ENCODE measurements at places on chromosomes 7 and 10.

DNA sequence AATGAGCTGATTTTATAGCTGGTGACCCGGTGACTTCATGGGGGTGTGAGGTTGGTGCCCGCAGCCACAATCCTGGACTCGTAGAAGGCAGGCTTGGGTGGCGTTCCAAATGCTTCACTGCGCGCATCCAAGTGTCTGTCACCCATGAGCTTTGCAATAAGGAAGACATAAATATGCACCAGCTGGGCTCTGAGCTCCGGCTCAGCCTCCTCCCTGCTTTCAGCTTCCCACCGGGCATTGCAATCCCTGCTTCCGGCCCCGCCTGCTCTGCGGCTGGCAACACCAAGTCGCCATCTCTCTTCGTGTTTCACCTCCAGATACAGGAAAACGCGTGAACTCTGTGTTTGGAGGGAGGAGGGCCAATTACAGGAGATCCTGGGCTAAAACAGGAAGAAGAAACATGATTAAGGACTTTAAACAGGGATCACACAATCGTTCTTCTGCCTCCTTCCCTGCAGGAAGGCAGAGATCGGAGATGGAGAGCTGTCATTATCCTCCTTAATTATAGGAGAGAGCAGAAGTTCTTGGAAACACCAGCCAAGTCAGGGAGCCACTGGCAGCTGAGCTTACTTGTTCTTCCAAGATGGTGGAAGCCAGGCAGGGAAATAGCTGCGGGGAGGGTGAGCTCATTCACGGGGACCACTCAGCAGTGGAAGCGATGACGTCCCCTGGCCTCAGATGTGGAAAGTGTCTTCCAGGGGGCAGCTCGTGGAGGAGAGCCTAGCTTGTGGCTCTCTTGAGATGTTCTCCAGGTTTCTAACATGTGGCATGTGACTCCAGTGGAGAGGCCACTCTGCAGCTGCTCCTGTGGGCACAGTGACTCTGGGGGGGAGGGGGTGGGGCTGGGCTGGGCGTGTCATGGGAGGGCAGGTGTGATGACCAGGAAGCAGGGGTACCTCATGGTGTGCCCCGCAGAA lies 134.9 kb downstream of the CAMK1D start:
- peak overlapping the region; percentile 85 for H3K27ac ChIP-seq
- DNase-seq = no peak
- H3K36me3 ChIP-seq = no peaks in the 10 kb centered on the region
- no peaks in the 10 kb centered on the region for H3K27me3 ChIP-seq
- peaks cover 23% of the 10 kb centered on the region for H3K4me1 ChIP-seq
- H3K4me3 ChIP-seq = peak overlapping the region; percentile 36

DNA sequence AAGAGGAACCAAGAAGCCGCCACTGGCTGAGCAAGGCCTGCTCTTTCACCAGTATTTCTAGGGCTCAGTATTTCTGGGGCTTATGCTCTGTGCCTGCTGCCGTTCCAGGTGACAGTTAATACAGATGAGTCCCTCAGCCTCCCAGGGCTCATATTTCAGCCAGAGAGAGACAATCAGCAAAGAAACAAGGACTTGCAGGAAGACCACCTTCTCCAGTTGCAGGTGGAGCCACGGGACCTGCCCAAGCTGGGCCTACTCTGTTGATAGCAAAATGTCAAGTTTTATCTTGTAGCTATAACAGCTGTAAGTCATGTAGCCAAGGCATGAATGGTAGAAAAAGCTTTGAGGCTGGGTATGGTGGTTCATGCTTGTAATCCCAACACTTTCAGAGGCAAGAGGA lies 42.7 kb downstream of the NPTX2 start:
- H3K36me3 ChIP-seq = peaks cover 12% of the 10 kb centered on the region
- H3K27ac ChIP-seq = no peak overlapping the region
- no peak overlapping the region for H3K4me3 ChIP-seq
- H3K27me3 ChIP-seq = peaks cover 3% of the 10 kb centered on the region
- no peak for DNase-seq

GRCh38 chr10:97063983-97064837 lies 121.5 kb downstream of the SLIT1 start:
- H3K4me1 ChIP-seq = peaks cover 9% of the 10 kb centered on the region
- peaks cover 4% of the 10 kb centered on the region for H3K27me3 ChIP-seq
- H3K27ac ChIP-seq = no peak overlapping the region

DNA sequence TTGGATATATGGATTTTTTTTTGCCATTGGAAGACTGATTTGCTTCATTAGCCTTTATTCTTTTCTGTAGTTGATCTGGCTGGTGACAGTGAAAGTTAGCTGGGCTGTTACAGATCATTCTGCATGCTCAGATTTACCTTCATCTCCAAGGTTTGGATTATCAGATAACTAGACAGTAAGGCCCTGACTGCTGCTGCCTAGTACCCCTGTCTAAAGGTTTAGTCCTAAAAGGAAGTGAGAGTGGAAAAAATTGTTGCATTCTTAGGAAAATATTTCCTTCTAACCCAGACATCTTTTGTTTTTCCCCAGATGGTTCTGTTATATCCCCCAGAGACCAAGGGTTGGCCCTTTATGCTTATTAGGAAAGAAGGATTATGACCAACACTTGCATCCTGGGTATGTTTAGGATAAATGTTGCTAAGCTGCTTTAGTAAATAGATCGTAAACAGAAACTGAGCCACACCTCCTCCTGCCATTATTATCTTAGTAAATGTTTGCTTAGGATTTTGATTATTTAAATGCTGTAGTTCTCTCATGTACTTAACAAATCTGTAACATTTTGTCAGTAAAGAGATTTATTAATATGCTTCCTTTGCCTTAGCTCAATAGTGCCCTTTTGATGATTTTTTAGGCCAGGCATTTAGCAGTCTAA lies 44.4 kb downstream of the MCU start:
- H3K36me3 ChIP-seq = no peaks in the 10 kb centered on the region
- no peaks in the 10 kb centered on the region for H3K27me3 ChIP-seq
- no peak for DNase-seq
- peak overlapping the region; percentile 82 for H3K27ac ChIP-seq
- peaks cover 16% of the 10 kb centered on the region for H3K4me1 ChIP-seq
- no peak overlapping the region for H3K4me3 ChIP-seq

- no peaks in the 10 kb centered on the region for H3K36me3 ChIP-seq
- no peak overlapping the region for H3K27ac ChIP-seq
- H3K27me3 ChIP-seq = peaks cover 40% of the 10 kb centered on the region
- H3K4me3 ChIP-seq = no peak overlapping the region
- no peak for DNase-seq
Measured at GRCh38 chr7:157005456-157006204, 4.8 kb downstream of the MNX1 start.

- no peak overlapping the region for H3K4me3 ChIP-seq
- H3K36me3 ChIP-seq = no peaks in the 10 kb centered on the region
- DNase-seq = no peak
- no peaks in the 10 kb centered on the region for H3K27me3 ChIP-seq
- H3K4me1 ChIP-seq = peaks cover 5% of the 10 kb centered on the region
Measured at GRCh38 chr7:70047891-70048448, 449.7 kb downstream of the AUTS2 start.

- H3K27ac ChIP-seq = no peak overlapping the region
- H3K27me3 ChIP-seq = peaks cover 6% of the 10 kb centered on the region
- no peak for DNase-seq
- H3K4me1 ChIP-seq = peaks cover 8% of the 10 kb centered on the region
- no peaks in the 10 kb centered on the region for H3K36me3 ChIP-seq
Measured at GRCh38 chr7:35697414-35698175, 2.7 kb upstream of the HERPUD2 start.

- H3K27ac ChIP-seq = no peak overlapping the region
- H3K4me1 ChIP-seq = no peaks in the 10 kb centered on the region
- no peak overlapping the region for H3K4me3 ChIP-seq
- no peaks in the 10 kb centered on the region for H3K27me3 ChIP-seq
- DNase-seq = no peak
Measured at GRCh38 chr10:57898231-57898630, 369.5 kb downstream of the IPMK start.

DNA sequence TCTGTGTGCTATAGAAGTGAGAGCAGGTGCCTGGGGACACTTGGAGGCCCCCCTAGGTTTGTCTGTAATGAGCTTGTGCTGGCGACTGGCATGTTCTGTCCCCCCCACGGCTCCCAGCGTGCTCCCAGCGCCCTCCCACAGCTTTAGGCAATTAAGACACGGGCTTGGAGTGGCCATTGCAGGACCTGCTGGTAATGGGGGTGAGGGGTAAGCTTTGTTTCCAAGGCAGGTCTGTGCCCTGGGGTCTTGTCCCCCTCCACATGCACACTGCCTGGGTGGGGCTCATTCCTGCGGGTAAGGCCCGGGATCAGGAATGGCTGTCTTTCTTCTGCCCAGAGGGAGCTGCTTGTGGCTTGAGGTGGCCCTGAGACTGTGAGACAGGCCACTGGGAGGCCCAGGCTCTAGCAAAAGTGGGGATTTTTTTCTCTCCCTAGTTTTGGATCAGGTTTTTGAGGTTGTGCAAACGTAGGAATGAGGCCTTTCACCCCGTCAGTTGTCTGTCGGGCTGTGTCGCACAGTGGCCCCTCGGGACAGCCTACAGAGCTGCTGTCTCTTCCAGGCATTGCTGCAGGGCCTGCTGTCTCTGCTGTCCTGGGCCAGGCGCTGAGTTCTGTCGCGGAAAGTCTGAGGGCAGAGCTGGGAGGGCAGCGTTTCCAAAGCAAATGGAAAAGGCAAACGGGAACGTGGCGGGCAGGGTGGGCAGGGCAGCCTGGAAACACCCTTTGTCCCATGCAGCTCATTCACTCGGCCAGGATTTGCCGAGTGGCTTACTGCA lies 107.4 kb downstream of the LHPP start:
- peak; percentile 52 for DNase-seq
- H3K36me3 ChIP-seq = peaks cover 5% of the 10 kb centered on the region
- peaks cover 14% of the 10 kb centered on the region for H3K4me1 ChIP-seq
- H3K27ac ChIP-seq = peak overlapping the region; percentile 84
- peak overlapping the region; percentile 55 for H3K4me3 ChIP-seq

DNA sequence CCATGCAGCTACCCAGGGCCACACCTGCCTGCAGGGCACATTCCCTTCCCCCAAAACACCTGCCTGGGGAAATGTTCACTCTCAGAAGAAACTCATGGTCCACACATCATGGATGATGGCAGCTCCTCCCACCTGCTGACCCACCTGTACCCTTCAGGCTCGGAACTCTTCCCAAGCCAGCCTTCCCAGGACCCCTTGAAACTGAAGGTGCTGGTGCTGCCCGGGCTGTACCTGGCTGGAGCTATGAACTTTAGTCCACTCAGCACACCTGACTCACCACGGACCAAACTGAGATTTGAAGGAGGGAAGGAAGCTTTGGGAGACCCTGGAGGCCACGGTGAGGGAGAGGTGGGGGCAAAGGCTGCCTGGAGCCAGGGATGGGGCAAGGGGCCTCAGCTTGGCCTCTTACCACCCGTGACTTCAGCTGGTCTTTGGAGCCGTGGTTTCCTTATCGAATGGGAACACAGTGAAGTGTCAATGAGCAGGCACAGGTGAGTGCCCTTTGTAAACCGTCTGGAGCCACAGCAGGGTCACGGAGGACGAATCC lies 30.1 kb upstream of the INPP5A start:
- DNase-seq = no peak
- no peaks in the 10 kb centered on the region for H3K4me1 ChIP-seq
- H3K4me3 ChIP-seq = no peak overlapping the region
- H3K27me3 ChIP-seq = peaks cover 3% of the 10 kb centered on the region
- H3K27ac ChIP-seq = no peak overlapping the region

GRCh38 chr7:46972205-46972604 lies 609.7 kb downstream of the TNS3 start:
- no peak overlapping the region for H3K27ac ChIP-seq
- no peaks in the 10 kb centered on the region for H3K27me3 ChIP-seq
- no peak overlapping the region for H3K4me3 ChIP-seq
- H3K4me1 ChIP-seq = no peaks in the 10 kb centered on the region
- H3K36me3 ChIP-seq = no peaks in the 10 kb centered on the region

- H3K36me3 ChIP-seq = no peaks in the 10 kb centered on the region
- H3K27ac ChIP-seq = peak overlapping the region; percentile 41
- DNase-seq = no peak
- peak overlapping the region; percentile 98 for H3K4me3 ChIP-seq
Measured at GRCh38 chr7:112448891-112449290, 1.4 kb upstream of the IFRD1 start.

GRCh38 chr7:64625114-64626082 lies 40.5 kb upstream of the ZNF107 start:
- H3K4me3 ChIP-seq = no peak overlapping the region
- no peak for DNase-seq
- H3K27me3 ChIP-seq = no peaks in the 10 kb centered on the region
- no peak overlapping the region for H3K27ac ChIP-seq
- no peaks in the 10 kb centered on the region for H3K4me1 ChIP-seq

DNA sequence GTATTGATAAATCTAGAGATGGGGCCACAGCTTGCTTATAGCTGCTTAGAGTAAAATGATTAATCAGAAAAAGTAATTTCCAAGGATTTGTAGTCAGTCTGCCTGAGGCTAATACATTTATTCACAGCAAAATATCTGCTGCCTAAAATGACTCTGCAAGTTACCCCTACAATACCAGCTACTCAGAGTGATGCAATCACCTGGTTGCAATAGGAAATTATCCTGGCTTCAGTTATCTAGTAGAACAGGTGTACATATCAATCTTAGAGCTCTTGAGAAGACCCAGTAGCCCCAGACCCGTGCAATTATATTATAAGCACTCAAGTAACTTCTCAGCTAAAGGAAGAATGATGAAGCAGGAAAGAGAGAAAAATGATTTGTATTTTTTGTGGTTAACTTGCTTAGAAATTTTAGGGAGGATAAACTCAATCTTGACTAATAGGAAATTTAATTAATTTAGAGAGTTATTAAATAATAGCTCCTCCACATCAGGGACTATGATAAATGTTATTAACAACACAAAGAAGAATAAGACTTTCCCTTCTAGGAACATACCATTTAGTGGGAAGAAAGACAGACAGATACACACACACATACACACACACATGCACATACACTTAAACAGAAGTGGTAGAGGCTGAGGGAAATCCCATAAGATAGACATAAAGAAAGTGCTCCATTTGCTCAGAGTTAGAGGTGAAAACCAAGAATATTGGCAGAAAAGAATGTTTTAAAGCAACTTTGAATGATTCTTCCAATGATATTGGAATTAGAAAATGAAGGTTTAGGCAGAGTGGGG lies 140.4 kb upstream of the PRSS1 start:
- H3K36me3 ChIP-seq = no peaks in the 10 kb centered on the region
- no peak overlapping the region for H3K27ac ChIP-seq
- DNase-seq = no peak
- peaks cover 10% of the 10 kb centered on the region for H3K4me1 ChIP-seq

DNA sequence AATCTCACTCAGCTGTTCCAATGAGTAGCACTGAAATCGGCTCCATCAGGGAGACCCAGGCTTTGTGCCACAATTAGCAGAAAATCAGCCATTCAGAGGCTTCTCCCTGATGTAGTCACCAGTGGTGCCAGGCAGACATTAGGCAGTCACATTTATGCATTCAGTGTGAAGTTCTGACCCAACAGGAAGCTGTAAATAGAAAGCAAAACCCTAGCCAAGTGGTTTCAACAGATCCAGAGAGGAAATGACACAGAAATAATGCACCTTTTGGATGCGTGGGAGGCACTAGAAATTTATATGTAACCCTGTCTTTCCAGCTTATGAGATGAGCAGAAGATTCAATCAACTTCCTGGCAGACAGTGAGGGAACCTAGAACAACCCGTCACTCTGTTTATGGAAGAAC lies 186.4 kb downstream of the PDE1C start:
- DNase-seq = no peak
- H3K36me3 ChIP-seq = peaks cover 11% of the 10 kb centered on the region
- no peak overlapping the region for H3K27ac ChIP-seq
- no peaks in the 10 kb centered on the region for H3K4me1 ChIP-seq
- no peak overlapping the region for H3K4me3 ChIP-seq
- H3K27me3 ChIP-seq = no peaks in the 10 kb centered on the region

All from glutamatergic neuron (in vitro differentiated cells).